ENCODE measurements at places on chromosomes 7 and 10.

- no peak overlapping the region for H3K4me3 ChIP-seq
- no peaks in the 10 kb centered on the region for H3K36me3 ChIP-seq
- no peak overlapping the region for H3K27ac ChIP-seq
- H3K4me1 ChIP-seq = no peaks in the 10 kb centered on the region
- H3K27me3 ChIP-seq = no peaks in the 10 kb centered on the region
These were observed 209.0 kb downstream of the POU6F2 start for GRCh38 chr7:39186671-39187070.

DNA sequence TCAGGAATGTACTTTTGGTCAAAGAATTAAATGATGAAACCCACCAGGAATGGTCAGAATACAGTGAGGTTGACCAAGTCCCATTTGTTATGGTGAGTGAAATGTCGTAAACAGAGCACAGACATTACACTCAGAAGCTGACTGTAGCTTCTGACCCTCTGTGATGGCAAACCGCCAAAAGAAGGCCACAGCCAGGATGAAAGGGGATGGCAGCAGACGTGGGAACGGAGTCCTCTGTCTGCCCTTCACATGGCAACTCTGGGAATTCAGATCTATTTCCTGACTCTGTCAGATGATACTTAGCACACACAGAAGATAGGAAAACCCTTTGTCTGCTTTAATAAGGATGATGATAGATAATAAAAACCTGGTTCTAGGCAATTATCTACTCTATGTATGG lies 757.1 kb downstream of the SORCS3 start:
- no peaks in the 10 kb centered on the region for H3K36me3 ChIP-seq
- DNase-seq = peak; percentile 71
- H3K27me3 ChIP-seq = no peaks in the 10 kb centered on the region
- H3K27ac ChIP-seq = no peak overlapping the region

DNA sequence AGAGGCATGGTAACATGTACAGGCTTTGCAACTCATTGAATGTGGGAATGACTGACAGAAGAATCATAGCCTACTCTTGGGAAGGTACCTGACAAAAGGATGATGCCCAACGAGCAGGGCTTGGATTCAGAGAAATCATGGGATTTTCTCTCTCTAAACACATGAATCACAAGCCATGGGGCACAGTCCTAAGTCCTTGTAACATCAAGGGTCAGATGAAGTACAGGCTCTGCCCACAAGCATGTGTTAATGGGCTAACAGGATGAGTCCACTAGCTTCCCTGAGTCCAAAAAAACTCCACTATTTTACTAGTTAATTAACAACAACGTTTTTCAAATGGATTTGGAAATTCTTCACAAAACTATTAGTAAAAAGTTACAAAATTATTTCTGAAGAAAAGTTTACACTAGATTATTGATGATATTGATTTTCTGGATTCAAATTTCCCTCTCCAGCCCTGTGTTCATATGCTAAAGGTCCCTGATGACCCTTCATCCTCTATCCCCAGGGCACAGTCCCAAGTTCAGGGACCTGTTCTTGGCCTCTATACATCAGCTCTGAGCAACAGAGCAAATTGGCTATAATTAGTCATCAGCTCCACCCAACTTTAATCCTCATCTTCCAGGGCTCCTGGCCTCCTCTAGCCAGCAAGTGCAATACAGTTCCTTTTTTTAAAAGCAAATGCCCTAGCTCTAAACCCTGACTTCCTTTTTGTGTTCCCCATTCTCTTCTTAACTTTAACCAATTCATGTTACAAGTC lies 99.8 kb downstream of the GSAP start:
- no peak overlapping the region for H3K27ac ChIP-seq
- H3K36me3 ChIP-seq = no peaks in the 10 kb centered on the region
- no peaks in the 10 kb centered on the region for H3K27me3 ChIP-seq
- no peaks in the 10 kb centered on the region for H3K4me1 ChIP-seq
- no peak for DNase-seq

- no peak for DNase-seq
- H3K4me3 ChIP-seq = no peak overlapping the region
- no peaks in the 10 kb centered on the region for H3K27me3 ChIP-seq
These were observed 373.3 kb upstream of the PRKCQ start for GRCh38 chr10:6953271-6953801.

Measured in astrocyte (in vitro differentiated cells and primary cell).